Right lobe of liver (tissue), 6 donors: ENCODE measurements at places on chromosomes 2 and 18.

GRCh38 chr2:119008108-119008507, 66.1 kb downstream of the MARCO start:
- no peak for DNase-seq

DNA sequence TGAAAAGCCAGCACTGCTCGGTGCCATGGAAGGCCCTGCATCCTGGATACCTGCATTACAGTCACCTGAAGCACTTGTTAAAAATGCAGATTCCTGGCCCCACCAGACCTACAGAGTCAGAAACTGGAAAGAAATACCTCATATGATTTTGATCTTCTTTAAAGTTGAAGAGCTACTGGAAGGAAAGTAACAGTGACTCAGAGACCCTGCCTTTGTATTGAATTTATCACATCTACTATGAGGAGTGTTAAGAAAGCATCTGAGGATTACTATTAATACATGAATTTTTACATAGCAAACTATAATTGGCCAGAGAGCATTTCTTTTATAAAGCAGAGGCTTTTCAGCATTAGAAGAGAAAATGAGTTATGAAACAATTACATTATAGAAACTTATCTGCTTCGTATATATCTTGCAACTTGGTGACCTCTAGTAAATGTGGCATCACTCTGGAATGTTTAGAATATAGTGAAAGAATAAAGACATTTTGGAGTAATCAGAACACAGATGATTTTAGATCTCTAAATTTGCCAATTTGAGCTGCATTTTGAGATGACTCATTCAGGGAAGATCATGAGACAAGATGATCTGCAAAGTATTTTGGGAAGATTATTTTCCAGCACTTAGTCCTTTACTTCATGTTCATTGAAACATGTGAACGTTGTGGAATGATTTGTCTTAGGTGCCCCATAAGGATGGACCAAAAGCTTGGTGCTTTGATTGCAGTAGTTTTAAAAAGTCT, 12.2 kb downstream of the PTPRM start:
- DNase-seq: no peak

DNA sequence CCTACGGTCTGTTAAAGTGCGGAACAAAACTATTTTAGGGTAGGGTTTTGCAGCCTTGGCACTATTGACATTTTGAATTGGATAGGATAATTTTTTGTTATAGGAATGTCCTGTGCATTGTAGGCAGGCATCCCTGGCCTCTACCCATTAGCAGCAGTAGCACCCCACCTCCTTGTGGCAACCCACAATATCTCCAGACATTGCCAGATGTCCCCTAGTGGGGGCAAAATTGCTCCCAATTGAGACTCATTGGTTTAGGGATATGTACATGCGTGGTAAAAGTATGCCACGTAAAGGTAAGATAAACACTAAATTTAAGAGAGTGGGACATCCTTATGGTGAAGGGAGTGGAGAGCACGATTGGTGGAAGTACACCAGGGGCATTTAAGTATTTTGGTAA, 4.6 kb downstream of the MIB1 start:
- DNase-seq: no peak

- no peak for DNase-seq
Observed at GRCh38 chr2:217277646-217278398, 418.0 kb upstream of the TNP1 start.

- DNase-seq: no peak
Observed at GRCh38 chr2:161994761-161995520, 79.1 kb downstream of the DPP4 start.
